ENCODE measurements at places on chromosomes 5 and 9.

GRCh38 chr5:124701016-124701415 is 45.4 kb downstream of the ZNF608 start:
- DNase-seq = no peak

DNA sequence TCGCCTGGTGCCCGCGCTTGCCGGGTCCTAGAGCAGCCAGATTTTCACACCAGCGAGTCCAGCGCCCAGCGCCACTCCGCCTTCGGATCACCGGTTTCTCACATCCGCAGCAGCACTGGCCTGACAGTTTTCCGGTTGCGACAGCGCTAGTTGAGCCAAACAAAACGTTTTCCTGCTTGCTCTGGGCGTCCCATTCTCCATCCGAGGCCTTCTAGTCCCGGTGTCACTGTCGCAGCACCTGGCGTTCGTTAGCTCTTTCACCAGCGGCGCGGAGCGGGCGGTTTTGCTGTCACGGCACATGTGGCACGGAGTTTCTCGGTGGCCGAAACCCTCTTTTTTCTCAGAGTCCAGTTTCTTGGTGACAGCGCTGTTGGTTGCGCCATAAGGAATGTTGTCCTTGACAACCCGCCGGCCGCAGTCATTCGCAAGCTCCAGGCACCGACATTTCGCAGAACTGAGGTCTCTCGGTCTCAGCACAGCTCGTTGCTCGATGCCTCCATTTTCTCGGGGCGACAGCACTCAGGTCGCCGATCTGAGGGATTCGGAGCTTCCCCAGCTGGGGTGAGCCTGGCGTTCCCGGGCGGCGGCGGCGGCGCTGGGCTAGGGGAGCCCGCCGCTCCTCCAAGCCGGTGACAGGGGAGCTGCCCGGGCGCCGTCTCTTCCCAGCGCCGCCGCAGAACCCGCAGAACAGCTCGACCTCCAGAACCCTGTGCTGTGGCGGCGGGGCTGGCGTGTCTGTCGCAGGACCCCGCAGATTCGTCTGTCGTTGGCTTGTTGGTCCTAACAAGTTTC is 47.8 kb downstream of the ANXA2R start:
- peak; percentile 54 for DNase-seq

DNA sequence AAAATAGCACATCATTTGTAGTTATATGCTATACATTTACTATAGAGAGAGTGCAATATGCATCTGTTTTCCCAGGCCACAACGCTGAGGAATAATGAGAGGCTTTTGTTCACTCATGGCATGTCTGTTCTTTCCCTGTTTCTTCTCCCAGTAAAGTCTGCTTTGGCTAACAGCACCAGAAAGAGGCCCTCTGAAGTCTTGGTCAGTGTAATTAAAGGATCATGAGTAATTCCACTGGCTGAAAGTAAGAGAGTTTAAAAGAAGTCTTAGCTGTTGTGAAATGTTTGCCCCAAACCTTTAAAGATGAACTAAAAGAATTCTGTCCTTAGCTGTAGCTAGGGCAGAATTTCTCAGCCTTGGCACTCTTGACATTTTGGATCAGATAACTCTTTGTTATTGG is 228.8 kb downstream of the TLE4 start:
- DNase-seq = no peak

- no peak for DNase-seq
Measured at GRCh38 chr5:61097465-61097864, 64.8 kb downstream of the SMIM15 start.

DNA sequence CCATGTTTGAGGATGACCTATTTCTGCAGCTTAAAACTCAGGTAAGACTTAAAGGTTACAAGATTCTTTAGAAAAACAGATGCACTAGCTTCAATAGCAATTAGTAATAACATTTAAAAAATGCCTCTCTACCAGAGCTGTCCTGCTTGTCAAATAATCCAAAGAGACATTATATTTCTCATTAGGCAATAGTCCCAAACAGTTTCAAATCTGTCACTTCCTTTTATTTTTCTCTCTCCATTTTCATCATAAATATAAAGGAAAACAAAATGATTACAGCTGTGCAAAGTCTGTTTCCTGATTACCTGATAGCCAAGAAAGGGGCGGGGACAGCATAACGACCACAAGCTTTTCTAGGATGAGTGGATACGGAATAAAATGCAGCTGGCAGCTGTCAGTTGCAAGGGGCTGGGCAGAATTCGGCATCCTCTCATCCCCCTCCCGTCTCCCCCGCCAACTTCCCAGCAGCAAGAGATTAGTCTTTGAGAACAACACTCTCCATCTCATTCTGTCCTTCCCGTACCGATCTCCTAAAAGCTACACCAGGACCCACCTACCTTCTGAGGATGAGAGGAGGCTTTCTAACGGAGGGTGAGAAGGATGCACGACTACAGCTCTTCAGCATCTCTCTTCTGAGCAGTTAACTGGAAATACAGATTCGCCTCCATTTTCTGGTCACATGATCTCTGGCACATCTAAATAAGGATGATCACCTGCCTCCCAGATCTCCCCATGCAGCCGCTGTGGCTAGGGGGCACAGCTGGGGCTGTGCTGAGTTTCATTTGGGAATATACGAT is 72.5 kb upstream of the PCA3 start:
- DNase-seq = no peak

GRCh38 chr9:112601636-112602035 is 115.0 kb downstream of the KIAA1958 start:
- DNase-seq = no peak

- no peak for DNase-seq
Measured at GRCh38 chr5:93303291-93303691, 277.7 kb downstream of the NR2F1-AS1 start.

DNA sequence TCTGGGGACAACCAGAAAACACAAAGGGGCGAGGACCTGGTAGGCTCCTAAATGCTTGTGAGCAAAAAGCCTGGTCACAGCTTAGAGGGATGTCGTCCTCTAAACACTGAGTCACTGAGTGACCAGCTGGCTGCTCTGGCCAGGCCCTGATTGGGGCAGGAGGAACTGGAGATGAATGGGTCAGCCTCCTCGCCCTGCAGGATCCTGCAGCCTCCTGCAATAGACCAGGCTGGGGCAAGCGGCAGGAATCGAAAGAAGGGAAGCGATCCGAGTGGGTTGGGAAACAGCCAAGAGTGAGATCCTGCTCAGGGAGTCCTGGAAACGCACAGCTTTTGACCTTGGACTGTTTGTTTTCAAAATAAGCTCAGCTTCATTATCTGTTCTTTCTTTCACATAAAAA is 34.1 kb upstream of the MSX2 start:
- DNase-seq = no peak

DNA sequence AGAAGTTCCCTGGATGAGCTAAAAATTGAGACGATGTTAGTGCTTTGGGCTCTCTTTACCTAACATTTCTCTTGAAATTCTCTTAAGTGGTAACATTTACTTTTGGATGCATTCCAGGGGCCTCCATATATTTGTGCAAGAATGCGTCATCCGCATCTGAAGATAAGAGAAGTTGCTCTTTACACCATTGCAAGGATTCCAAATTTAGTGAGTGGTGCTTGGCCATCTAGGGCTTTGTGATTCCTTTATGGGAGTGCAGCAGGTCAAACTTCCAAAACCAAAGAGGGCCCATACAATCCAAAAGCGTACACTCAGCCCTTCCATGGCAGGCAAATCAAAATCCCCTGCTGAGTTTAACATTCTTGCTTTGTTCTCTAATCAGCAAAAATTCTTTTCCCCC is 102.0 kb upstream of the DMAC1 start:
- no peak for DNase-seq

- no peak for DNase-seq
Measured at GRCh38 chr5:138640138-138640537, 64.9 kb upstream of the HSPA9 start.

GRCh38 chr5:144370273-144370672 is 199.6 kb downstream of the KCTD16 start:
- DNase-seq = no peak

DNA sequence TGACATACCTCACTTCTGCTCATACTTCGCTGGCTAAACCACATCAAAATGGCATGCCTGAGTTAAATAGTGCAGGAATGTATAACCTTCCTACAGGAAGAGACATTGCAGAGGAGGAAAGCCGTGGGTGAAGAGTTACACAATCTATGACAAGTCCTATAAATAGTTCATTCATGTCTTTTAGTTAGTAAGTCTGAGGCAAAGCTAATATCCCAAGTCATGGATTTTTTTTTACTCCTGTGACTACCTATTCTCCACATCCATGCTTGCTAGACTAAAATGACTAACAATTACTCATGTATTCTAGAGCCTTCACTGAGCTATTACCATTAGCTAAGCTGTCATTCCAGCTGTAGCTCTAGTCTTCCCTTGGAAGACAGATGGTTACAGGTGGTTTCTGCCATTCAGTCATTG is 391.3 kb downstream of the NR2F1-AS1 start:
- DNase-seq = no peak

GRCh38 chr9:127119320-127119709 is 3.1 kb downstream of the ANGPTL2 start:
- no peak for DNase-seq

DNA sequence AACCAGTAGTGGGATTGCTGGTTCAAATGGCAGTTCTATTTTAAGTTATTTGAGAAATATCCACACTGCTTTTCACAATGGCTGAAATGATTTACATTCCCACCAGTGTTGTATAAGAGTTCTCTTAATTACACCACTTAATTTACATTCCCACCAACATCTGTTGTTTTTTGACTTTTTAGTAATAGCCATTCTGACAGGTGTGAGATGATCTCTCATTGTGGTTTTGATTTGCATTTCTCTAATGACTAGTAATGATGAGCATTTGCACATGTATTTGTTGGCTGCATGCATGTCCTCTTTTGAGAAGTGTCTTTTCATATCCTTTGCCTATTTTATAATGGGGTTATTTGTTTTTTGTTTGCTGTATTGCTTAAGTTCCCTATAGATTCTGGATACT is 688.3 kb downstream of the PRR16 start:
- no peak for DNase-seq

DNA sequence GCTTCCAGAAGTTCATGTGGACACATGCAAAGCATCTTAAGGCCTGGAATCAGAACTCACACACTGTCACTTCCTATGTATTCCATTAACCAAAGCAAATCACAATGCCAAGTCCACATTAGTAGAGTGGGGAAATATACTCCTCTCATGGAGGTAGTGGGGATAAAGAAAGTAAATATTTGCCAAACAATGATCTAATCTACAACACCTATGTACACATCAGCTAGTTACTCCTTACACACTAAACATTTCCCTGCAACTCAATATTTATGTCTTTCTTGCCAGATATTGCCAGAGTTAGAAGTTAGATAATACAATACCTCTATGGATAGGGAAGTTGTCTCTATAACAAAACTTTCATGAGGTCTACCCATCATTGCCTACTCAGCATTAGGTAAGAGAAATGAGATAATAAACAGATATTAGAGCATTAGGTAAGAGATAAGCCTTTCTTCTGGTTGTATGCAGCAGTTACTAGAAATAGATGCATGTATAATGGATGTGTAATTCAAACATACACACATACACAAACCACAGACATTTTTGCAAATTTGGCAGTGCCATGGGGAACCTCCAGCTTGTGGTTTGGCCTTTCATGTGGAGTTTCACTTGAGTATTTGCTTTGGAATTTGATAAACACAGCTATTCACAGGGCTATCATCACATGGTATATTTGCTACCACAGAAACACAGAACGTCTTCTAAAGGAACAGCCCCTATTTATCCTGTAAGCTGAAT is 196.5 kb downstream of the TLE1 start:
- DNase-seq = no peak

- DNase-seq = peak; percentile 59
Measured at GRCh38 chr9:113011911-113012381, at the start of gene ZNF883. Gene ZNF883 (minus strand): TSS chr9:113012192.

- no peak for DNase-seq
Measured at GRCh38 chr9:76704593-76705204, 59.5 kb upstream of the PCA3 start.

- no peak for DNase-seq
Measured at GRCh38 chr5:109694451-109694891, 4.7 kb downstream of the MAN2A1 start.
